ENCODE measurements at places on chromosomes 7 and 10.

GRCh38 chr7:3847336-3847735 lies 546.3 kb downstream of the SDK1 start:
- DNase-seq: no peak

GRCh38 chr10:24363070-24363469 lies 154.1 kb downstream of the KIAA1217 start:
- DNase-seq: no peak

DNA sequence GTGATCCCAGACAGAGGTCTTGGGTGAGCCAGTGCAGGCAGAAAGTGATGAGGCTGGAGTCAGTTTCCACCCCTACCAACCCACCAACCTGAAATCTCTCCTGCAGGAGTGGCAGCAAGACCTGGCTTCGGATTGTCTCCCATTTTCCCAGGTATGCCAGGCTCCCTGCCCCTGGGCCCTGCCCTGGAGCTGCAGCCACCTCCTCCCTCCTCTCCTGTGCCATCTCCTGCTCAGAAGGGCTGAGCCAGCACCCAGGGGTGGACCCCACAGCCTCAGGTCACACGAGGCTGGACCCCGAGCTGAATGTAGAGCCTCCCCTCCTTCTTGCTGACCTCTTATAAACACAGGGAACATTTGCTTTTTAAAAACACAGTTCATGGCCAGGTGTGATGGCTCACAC lies 17.0 kb upstream of the LIMK1 start:
- no peak for DNase-seq

DNA sequence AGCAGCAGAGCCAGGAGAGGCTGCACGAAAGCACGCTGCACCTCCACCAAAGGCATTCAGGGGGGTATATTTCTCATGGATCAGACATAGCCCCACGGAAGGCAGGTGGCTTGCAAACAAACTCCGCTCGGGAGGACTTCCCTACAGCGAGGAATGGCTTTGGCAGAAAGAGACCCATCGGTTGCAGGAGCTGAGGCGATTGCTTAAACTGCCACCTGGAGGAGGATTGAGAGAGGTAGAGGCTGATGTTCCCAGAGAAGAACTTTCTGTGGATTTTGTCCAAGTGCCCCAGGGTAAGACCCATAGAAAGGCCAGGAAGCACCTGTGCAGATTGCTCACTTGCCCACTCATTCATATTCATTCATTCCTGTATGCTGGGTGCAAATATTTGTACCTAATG lies 89.1 kb downstream of the NEUROD6 start:
- DNase-seq: no peak

GRCh38 chr7:23161482-23161881 lies 20.4 kb upstream of the NUP42 start:
- DNase-seq: no peak

DNA sequence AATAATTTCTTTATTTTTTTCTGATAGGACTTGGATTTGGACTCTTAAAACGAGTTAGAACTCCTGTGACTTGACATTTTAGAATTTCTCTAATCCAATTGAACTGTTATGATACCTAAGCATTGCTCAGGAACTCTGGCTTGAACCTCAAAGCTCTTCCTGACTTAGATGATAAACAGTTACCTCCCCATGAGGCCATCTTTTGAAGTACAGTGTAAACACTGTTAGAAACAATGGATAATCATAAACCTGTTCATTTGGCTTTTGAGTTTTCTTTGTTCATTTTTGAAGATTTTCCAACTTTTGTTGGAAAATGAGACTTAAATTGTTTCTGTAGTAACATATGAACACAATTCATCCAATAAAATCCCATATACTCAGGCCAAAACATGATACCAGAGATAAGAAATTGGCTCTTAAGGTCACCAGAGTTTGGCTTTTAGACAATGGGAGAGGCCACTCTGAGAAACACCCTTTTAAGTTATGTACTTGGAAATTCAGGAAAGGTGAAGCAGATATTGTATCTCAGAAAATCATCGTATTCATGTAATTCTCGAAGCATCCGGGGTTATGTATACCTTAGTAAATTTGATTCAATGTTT lies 59.6 kb downstream of the RUNDC3B start:
- no peak for DNase-seq

Measured in RPMI7951 (cell line).